ENCODE measurements at places on chromosomes 1 and 21.
A peak's percentile ranks its signal among the peaks of the same experiment; 100 is the strongest.

- no peak for DNase-seq
Observed at GRCh38 chr1:28516518-28516956, 10.7 kb downstream of the RCC1 start.

DNA sequence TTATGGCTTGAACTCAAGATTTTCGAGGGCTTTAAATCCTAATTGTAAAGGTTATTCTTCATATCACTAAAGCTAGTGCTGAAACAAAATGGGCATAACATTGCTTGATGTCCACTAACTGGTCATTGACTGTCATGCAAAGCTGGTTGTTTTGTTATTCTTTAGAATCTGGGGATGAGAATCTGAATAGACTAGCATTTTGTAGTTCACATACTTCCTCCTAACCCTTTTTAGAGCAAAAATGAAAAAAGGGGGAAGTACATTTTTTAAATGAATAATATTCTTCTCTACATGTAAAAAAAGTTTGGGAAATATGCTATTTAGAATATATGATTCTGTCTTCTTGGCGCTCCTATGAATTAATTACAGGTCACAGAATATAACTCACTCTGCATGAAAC lies 72.2 kb upstream of the HMCN1 start:
- DNase-seq: no peak

- DNase-seq: no peak
Observed at GRCh38 chr1:170723518-170723917, 59.6 kb downstream of the PRRX1 start.

GRCh38 chr1:6603915-6604558 lies 1.4 kb upstream of the KLHL21 start:
- DNase-seq: peak; percentile 85

DNA sequence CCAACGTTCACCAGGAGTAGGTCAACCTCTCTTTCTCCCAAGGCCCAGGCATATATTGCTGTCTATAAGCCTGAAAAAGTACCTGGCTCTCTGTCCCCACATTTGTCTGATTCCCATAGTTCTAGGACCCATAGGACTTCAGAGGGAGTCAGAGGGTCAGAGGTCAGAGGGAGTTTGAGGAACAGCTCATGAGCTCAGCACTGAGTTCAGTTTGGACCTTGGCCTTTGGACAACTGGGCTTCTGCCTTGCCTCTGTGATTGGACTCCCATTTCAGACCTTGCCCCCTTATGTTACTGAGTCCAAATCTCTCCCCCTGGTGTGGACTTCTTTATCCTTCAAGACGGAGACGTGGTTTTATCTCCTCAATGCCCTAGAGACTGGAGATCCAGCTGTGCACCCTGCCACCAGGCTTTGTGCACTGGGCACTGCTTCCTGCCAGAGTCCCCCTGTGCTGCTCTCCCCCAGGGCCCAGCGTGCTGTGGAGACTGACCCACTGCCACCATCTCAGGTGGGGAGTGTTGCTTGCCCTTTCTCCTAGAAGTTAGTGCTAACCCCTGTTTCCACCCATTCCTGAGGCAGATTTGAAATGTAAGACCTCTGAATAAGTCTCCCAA lies 3.2 kb downstream of the CTSE start:
- no peak for DNase-seq
